ENCODE measurements at places on chromosomes 12 and 14.

- no peak for DNase-seq
These were observed 63.8 kb downstream of the DACT1 start for GRCh38 chr14:58701604-58702003.

- DNase-seq = no peak
These were observed 326.8 kb downstream of the ALG10 start for GRCh38 chr12:34348836-34349672.

DNA sequence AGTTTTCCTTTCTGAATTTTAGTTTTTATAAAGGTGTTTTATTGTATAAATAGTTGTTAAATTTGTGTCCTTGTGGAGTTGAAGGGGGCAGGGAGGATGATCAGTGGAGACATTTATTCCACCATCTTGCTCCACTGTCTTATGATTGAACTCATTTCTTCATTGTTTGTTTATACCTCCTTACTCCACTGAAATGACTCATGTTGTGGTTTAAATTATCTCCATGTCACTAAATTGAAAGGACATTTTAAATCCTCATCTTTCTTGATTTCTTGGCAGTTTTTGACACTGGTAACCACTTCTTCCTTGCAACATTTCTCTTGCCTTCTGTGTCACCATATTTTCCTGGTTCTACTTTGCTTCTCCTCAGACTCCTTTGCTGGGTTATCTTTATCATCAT is 23.6 kb upstream of the FERMT2 start:
- no peak for DNase-seq

GRCh38 chr12:102475355-102475754 is 5.0 kb downstream of the IGF1 start:
- DNase-seq = no peak

GRCh38 chr14:101405171-101405883 is 156.0 kb upstream of the DIO3 start:
- no peak for DNase-seq

DNA sequence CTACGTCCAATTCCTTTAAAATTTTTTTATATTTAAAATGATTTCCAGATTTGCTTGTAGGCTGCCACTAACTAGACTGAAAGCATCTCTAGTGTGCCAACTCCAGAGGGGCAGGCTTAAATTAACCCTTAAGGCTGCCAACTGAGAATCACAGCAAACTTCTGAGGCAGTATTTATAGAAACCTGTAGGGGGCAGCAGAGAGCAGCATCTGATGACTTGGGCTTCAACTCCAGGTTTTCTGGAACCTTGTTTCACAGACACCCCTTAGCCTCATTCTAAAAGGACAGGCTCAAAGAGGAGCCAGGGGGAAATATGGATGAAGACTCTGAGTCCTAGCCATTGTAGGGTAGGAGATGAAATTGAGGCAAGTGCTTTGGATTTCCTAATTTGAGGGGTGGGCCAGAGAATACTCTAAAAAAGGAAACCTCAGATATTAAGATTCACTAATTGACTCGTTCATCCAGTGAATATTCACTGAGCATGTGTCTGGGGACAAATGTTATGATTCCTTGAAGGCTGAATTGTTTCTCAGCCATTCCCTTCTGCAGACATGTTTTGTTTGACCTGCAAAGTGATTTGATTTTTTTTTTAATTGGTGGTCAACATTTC is 63.3 kb upstream of the HSPB8 start:
- DNase-seq = no peak

DNA sequence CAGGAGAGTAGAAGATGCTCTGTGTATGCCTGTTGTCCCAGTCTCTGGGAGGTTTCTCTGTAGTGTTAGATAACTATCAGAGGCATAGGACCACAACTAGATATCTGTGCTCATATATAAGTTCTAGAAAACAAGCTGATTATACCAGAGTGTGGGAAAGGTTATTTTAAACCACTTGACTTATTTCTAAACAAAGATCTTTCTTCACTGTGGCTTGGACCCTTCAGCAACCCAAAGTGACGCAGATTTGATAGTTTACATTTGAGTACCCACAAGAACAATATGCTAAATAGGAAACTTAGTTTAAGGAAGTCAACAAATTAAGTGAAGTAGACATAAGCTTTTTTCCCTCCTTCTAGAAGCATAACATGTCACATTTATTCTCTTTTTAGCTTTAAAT is 41.3 kb downstream of the RIC8B start:
- DNase-seq = no peak

All from left cardiac atrium (tissue), 4 donors.